ENCODE measurements at places on chromosomes 1 and 21.

DNA sequence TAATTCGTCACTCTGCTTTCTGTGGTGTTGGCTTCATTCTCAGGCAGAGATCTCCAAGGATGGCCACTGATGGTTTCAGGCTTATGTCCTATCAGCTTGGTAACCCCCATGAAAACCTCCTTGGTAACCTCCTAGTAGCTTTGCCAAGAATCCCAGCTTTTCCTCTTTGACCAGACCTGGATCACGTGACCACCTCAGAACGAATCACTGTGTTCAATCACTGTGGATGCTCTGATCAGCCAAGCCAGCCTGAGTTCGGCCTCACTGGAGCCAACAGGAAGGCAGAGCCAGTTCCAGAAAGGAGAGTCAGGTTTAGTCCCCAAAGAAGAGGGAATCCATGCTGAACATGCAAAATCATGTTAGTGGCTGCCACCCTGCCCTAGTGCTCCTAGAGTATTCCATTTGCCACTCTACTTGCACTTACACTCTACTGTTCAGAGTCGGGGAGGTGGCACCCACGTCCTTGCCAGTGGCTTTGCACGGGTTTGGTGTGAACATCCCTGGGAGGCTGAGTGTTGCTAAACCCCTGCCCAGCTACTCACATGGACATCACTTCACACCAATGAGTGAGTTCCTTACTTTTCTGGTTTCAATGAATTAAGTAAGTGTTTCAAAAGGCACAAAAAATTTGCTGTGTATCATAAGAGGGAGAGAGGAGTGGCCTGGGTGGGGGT is 33.5 kb upstream of the SSBP3 start:
- DNase-seq: no peak

DNA sequence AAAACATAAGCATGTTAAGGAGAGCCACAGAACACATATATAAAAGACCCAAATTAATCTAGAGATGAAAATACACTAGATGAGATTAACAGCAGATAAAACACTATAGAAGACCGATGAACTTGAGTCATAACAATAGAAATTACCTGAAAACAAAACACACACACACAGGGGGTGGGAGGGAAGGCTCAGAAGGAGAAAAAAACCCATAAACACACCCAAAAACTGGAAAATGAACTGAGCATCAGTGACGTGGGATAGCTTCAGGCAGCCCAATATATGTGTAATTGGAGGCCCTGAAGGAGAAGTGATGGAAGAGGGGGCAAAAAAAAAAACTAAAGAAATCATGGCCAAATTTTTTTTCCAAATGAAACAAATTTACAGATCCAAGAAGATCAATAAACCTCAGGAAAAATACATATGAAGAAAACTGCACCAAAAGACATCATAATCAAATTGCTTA is 11.4 kb downstream of the ALDH9A1 start:
- DNase-seq: no peak

DNA sequence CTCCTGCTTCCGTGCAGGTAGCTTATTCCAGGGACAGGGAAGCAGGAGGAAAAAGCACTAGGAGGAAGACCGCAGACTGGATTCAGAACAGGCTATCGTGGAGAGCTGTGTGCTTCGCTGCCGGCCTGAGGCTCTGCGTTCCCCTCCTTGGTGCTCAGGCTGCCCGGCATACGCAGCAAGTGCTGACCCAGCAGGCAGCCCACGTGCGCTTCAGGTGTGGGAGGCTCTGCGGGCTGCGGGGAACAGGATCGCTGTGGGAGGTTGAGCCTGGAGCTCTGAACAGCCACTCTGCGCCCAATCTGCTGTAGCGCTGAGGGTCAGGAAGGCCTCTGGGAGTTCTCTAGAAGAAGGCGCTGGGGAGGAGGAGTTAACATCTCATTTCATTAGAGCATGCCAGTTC is 27.9 kb downstream of the DOP1B start:
- DNase-seq: no peak

- DNase-seq: peak; percentile 98
Observed at GRCh38 chr1:234533975-234534876, 55.2 kb upstream of the TARBP1 start.

DNA sequence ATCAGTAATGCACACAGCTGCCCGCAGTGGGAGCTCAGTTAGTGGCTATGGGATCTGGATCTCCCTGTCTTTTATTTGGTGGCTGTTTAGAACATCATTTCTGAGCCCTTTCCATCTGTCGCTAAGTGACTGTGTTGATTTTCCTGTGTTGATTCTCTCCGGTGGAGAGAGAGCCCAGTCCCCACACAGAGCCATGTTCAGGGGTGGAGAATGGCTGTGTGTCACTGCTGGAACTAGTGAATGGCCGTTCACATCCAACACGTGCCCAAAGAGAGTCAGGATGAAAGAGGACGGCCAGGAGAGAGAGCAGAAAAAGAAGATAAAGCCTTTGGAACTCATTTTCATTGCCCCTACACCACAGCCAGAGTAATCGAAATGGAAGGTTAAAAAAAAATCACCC is 76.2 kb downstream of the FBXO2 start:
- DNase-seq: no peak

GRCh38 chr1:18444563-18444962 is 36.2 kb upstream of the KLHDC7A start:
- no peak for DNase-seq

- no peak for DNase-seq
Observed at GRCh38 chr1:233608988-233609387, 4.9 kb upstream of the KCNK1 start.

DNA sequence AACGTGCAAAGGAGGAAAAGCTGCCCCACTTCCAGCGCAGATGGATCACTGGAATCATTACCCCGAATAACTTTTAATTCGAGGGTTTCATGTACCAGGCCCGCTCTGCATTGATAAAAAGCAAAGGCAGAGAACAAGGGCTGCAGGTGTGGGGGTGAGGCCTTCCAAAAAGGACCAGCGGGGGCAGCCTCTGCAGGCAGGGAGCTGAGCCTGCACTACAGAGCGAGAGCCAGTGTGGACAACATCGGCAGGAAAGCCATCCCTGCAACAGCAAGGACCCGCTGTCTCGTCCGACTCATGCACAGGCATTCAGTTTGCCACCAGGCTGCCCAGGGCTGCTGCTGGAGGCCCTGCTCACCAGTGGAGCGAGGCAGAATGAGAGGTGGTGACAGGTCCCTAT is 27.1 kb upstream of the AJAP1 start:
- DNase-seq: no peak

- no peak for DNase-seq
Observed at GRCh38 chr1:172136925-172137324, 283.6 kb upstream of the C1orf105 start.

GRCh38 chr1:113479713-113480676 is 89.7 kb downstream of the MAGI3 start:
- no peak for DNase-seq

DNA sequence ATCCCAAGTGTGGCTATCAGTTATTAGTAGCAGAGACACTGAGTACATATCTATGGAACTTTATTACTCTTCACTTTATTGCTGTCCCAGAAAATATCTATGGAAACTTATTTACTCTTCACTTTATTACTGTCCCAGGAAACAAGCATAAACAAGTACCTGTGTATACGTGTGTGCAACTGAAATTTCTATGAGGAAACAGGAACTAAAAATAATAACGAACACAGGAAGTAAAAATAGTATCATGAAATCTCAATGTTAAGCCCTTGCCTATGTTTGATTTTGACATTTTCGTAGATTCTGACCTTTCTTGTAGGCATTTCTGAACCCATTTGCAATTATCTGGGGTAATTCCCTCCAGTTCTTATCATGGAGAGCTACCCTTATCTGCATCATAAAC is 64.9 kb upstream of the KRTAP19-8 start:
- no peak for DNase-seq

DNA sequence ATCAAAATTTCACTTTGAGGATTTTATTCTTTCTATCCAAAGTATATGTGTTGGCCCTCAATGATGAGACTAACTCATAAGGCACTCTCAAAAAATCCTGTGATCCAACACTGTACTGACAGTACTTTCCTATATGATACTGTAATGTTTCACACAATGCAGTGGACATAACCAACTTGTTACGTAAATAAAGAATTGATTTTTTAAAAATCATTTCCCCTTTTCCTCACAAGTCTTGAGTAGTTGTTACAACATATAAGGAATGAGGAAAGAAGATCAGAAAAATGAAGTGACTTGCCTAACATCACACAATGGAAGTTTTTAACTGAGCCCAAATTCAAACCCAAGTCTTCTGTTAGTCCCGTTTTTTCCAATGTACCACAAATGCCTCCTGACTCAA is 17.2 kb downstream of the PTP4A2 start:
- DNase-seq: no peak

DNA sequence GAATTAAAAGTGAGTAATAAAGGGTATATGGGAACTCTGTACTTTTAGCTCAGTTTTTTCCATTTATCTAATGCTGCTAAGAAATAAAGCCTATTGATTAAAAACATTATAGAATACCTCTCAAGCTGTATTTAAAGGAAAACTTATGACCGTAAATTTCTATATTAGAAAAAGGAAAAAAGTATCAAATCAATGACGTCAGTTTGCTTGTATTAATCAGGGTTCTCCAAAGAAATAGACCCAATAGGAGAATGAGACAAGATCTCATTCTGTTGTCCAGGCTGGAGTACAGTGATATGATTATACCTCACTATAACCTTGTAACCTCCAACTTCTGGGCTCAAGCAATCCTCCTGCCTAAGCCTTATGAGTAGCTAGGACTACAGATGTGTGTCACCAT is 15.4 kb upstream of the LRIF1 start:
- DNase-seq: no peak
